Trophoblast cell (in vitro differentiated cells and primary cell): ENCODE measurements at places on chromosomes 6 and 20.
A peak's percentile ranks its signal among the peaks of the same experiment; 100 is the strongest.

GRCh38 chr6:6616656-6617055 lies 28.1 kb downstream of the LY86 start:
- no peak for DNase-seq

DNA sequence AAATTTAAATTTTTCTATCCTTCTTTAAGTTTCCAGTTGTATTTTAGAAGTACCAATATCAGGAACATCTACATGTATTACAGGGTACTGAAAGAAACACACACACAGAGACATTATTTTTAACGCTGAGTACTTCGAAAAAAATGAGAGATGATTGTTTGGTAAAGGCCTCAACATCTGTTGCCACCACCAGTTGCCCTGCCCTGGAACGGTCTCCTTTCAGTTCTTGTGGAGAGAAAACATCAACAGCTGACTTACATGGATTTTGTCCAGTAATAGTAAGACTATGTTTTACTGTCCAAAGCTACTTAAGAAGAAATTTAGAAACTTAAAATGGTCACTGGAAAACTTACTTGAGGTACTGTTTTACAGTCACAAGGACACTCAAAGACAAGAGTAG lies 16.7 kb downstream of the HMGCLL1 start:
- DNase-seq: no peak

DNA sequence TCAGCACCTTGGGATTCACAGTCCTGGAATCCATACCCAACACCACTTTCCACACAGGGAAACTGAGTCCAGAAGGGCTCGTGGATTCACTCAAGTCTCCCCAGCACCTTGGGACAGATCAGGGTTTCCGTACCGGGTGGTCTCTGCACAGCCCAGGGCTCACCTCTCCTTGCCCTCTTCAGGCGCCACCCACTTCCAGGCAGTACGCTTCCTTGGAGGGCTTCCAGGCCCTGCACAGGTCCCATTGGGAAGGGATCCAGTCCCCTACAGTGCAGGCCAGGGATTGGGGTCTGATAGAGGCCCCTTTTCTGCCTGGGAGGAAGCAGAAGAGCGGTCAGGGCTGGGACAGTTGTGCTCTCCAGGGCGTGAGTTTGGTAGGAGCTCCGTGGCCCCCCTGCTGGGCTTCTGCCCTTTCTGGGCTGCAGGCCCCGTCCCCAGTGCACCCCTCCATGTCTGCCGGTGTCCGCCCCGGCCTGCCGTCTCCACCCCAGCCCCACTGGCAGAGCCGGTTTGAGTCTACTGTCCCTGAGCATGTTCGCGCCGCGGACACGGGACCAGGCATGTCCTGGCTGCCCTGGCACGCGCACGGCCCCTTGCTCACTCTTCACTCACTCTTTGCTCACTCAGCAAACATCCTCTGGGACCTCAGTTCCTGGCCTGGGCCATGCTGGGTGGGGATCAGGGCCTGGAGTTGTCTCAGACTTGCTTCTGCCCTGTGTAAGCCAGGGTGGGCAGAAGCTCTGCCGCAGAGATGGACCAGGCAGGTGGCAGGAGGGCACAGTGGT lies 12.6 kb downstream of the SRC start:
- no peak for DNase-seq

GRCh38 chr20:17797579-17797978 lies 97.8 kb downstream of the BANF2 start:
- DNase-seq: no peak

GRCh38 chr6:90144928-90145555 lies 151.6 kb downstream of the BACH2 start:
- no peak for DNase-seq

DNA sequence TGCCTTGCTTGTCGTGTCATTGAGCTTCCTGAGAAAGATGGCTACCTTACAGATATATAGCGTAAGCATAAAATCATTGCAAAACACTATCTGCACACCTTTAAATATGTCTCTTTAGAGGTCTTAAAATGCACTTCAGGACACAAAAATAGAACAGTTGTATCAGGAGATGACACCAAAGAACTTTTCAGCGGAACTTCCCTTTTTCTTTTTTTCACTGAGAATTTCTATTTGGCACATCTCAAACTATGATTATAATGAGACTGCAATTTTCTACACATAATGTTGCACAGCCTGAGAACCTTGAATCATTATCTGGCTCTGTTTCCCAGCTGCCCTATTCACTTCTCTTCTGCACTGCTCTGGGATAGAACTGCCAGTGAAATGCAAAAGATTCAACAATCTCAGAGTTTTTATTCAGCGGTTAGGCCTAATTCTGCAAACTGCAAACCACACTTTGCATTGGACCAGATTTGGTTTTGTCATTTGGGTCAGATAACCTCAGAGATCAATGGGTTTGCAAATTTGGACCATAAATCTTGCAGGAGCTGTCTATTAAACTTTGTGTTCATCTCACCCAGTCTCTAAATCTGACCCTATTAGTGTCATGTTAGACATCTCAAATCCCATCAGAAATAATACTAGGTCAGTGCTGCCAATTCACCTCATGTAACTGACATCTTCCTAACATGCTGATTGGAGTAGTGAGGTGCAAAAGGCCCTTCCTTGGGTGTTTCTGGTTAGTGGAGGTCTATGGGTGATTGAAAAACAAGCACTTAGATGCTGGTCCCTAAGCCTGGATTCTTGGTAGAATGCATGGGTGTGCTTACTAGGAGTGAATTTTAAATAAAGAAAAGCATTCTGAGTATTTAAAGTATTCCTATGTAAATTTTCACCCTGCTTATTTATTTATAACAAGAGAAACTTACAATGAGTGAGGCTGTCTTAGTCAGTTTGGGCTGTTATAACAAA lies 382.7 kb downstream of the UTRN start:
- no peak for DNase-seq

DNA sequence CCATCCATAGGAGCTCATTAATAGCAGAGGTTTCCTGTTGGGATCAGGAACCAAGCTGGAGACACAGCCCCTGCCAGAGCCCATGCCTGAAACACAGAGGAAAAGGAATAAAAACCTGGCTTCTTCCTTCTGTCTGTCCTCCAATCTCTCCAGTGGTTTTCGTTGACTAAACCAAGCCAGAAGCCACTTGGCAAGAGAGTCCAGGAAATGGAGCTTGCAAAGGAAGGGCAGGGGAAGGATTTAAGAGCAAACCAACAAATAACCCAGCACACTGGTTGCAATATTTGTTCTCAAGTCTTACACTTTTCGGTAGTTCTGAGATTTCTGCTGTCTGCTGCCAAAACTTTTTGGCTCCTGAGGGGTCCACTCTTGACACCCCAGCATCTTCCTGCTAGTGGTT lies 137.0 kb upstream of the BMP2 start:
- DNase-seq: no peak

GRCh38 chr20:54199721-54200176 lies 8.1 kb upstream of the PFDN4 start:
- DNase-seq: peak; percentile 79

DNA sequence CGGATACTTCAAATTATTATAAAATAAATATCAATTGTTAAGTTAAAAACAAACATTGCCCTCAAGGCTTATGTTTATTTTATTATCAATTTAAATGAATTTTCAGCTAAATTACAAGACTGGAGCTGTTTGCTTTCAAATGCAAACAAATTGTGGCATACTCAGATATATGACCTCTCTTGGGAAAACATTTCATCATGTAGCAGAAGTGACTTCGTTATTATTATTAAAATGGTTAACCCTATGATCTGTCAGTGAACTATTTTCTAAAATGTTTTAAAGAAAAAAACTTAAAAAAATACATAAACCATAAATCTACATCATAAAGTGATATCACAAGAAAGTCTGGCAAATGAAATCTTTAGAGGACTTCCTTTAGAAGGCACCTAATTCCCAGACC lies 72.5 kb downstream of the MAN1A1 start:
- DNase-seq: no peak

DNA sequence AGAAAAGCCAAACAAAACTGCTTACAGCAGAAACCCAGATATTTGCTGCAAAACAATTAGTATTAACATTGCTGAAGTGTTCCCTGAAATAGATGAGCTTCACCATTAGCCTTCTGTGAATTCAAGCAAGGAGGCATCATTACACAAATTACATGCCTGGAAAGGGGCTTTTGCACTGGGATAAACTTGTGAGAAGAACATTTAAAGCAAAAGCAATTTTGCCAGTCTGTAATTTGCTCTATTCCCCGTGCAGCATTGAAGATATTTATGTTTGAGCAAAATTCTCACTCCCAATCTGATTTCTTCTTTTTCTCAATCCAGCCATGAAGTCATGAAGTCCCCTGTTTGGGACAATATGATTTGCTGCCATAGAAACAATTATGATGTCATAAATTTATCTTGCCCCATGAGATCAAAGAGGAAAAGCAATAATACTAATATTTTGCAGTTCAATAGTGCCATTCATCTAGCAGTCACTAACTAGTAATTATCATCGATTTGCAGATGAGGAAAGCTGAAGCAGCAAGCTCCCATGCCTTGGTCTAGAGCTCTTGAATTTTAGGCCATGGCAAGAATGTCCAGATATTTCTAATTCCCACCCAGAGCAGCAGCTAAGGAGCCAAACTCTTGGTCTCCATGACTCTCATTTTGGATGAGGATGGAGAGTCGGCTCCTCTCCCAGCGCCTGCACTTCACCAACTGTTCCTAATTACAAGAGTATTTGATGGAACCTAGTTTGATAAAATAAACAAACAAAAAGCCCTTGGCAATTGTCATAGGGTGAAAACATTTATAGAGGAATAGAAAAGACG lies 49.5 kb upstream of the CCN6 start:
- DNase-seq: no peak

GRCh38 chr20:383889-384288 lies 3.3 kb downstream of the TRIB3 start:
- no peak for DNase-seq

GRCh38 chr6:10659699-10660348 lies 34.6 kb downstream of the C6orf52 start:
- peak; percentile 7 for DNase-seq

- peak; percentile 42 for DNase-seq
These were observed 320.1 kb upstream of the FKBP1C start for GRCh38 chr6:62891065-62891647.

GRCh38 chr6:136403110-136403980 lies 113.7 kb upstream of the BCLAF1 start:
- peak; percentile 97 for DNase-seq

DNA sequence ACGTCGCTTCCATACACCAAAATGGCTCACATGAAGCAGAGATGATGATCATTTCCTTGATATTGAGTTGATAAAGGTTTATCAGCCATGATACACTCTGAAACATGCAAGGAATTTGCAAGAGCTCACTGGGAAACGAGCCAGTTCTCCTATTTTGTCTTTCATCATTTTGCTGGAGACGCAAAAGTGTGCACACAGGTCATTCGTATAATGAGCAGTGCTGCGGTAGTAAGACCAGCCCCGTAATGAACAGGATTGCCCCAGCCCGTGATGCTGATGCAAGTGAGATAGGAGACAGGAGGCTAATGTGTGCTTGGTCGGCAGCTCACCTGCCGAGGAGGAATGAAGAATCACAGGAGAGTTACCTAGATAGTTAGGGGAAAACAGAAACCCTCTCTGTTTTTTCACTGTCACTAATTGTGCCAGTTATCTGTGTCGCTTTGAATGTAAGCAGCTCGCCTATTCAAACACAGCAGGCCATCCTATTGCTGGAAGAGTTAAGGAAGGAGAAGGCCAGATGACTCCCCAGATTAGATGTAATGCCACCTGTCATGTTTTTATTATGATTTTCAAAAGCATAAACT lies 391.8 kb downstream of the SAMD5 start:
- DNase-seq: no peak

DNA sequence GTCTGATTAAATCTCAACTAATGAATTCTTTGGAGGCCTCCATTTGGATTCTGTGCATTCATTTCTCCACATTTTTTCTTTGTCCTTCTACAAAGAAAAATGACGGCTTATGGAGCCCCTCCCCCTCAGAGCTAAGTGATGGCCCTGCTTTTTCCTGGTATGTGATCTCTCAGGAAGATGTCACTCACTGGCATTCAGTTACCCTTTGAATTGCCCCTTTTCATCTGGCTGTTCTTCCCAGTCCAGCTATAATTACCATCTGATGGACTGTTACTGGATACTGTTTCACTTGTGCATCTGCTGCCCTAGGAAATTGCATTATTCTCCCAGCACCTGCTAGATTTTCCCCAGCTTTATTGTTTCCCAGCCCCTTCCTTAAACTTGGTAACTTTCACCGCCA lies 151.9 kb downstream of the CFAP61 start:
- no peak for DNase-seq

GRCh38 chr6:117432273-117432672 lies 6.5 kb upstream of the ROS1 start:
- DNase-seq: peak; percentile 78

DNA sequence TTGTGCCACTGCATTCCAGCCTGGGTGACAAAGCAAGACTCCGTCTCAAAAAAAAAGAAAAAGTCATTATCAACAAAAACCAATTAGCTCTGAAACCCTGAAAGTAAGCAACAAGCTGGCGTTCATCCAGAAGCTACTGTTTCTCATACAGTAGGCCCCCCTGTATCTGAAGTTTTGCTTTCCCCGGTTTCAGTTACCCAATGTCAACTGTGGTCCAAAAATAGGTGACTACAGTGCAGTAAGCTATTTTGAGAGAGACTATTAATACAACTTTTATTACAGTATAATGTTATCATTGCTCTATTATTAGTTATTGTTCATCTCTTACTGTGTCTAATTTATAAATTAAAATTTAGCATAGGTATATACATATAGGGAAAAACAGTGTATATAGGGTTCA lies 135.1 kb downstream of the KIF16B start:
- DNase-seq: no peak

GRCh38 chr20:32964575-32964974 lies 39.7 kb downstream of the SUN5 start:
- no peak for DNase-seq

- DNase-seq: no peak
These were observed 1.5 kb downstream of the AGER start for GRCh38 chr6:32182555-32182981.

DNA sequence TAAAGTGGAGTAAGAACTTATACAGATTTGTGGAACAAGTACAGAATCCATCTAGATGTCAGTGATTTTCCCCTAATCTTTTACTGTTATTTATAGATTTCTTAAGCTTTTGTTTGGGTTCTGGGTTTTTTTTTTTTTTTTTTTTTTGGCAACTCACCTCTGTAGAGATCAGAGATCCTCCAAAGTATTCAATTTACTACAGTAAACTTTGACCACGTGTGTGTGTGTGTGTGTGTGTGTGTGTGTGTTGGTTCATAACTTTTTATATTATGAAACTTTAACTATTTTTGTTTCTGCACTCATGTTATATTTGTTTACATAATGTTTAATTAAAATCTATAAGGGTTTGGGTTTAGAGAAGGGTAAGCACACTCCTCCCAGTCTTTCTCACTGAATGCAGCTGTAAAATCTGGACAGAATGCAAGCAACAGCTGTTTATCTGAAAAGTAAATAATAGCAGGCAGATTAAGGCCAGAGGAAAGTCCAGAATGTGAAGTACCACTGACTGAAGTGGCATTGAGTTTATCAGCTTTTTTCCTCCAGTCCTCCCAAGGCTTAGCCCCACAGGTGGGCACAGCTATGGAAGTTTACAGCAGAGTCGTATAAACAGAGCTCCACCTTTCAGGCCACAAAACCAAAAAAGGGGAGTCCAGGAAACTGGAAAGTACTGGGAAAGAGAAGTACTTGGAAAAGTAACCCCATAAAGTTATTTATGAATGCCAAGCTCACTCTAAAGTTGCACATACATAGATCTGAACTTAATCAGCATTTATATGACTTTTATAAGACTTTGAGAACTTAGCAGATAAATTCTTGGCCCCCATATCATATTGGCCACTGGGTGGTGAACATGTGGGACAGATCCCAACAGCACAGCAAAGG lies 43.0 kb upstream of the CD2AP start:
- DNase-seq: no peak

GRCh38 chr6:7802662-7803061 lies 76.8 kb downstream of the BMP6 start:
- DNase-seq: no peak
